Tibial nerve (tissue), 4 donors: ENCODE measurements at places on chromosomes 6 and 20.

DNA sequence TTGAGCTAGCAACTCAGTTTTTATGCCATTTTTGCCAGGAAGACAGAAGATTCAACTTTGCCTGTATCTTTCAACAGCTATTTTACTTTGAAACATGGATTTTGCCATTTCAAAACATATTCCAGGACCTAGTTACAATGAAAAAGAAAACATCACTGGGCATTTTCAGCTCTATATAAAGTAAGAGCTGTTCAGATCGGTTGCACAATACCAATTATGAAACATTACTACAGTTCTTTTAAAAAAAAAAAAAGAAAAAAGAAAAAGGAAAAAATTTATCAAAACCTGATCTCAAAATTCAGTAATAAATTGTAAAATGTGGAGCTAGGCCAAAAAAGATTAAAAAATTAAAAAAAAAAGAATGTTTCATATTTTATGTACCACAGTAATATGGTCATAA is 15.6 kb downstream of the BCLAF1 start:
- no peak for DNase-seq

- DNase-seq = no peak
Observed at GRCh38 chr6:4451718-4452117, 316.3 kb upstream of the ECI2 start.

GRCh38 chr20:33415948-33416347 is 14.6 kb upstream of the CDK5RAP1 start:
- peak; percentile 21 for DNase-seq

DNA sequence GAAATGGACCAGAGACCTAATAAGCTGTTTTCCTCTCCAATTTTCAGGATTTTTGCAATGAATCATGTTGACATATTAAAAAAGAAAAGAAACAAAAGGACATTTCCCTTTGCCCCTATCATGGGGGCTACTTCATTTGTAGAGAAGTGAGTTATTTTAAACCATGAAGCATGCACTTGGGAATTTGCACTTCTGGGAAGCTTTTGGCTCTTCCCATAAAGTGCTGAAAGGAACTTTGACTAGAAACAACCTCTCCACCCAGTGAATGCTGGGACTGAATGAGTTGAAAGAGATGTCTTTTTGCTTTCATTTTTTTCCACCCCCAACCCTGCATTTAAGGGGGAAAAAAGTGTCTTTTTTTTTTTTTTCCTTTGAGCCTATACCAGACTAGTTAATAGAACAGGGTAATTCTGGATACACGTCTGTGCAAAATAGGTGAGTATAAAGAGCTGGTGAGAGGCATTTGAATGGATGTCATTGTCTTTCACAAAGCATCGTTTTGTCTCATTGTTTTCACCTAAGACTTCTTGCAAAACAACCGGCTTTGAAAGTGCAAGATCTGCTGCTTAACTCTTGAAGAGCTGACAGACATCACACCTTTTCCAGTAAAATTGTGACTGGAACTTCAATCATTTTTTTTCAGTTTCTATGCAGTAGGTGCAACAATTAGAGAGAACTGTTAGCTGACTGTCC is 138.7 kb upstream of the BACH2 start:
- no peak for DNase-seq

DNA sequence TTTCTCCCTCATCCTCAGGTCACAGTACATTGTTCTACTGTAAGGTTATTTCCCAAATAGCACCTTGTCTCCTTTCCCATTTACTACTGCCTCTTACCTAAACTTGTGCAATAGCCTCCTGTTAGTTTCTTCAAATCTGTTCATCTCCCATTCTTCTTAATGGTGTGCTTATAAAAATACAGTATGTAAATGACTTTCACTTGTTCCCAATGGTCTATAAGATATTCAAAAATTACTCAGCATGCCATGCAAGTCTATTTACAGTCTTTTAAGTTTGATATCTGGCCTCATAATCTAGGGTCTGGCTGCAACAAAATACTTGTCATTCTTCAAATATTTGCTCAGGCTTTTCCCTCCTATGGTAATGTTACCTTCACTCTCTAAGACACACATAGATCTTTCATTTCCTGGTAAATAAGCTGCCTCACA is 31.5 kb upstream of the RHAG start:
- no peak for DNase-seq

- DNase-seq = no peak
Observed at GRCh38 chr6:42136508-42137193, 5.8 kb downstream of the C6orf132 start.

GRCh38 chr6:56093776-56094175 is 153.6 kb downstream of the COL21A1 start:
- no peak for DNase-seq

- no peak for DNase-seq
Observed at GRCh38 chr6:154509421-154510143, 903 bp downstream of the CNKSR3 start.

GRCh38 chr6:378090-378957 is 13.2 kb upstream of the IRF4 start:
- DNase-seq = no peak

DNA sequence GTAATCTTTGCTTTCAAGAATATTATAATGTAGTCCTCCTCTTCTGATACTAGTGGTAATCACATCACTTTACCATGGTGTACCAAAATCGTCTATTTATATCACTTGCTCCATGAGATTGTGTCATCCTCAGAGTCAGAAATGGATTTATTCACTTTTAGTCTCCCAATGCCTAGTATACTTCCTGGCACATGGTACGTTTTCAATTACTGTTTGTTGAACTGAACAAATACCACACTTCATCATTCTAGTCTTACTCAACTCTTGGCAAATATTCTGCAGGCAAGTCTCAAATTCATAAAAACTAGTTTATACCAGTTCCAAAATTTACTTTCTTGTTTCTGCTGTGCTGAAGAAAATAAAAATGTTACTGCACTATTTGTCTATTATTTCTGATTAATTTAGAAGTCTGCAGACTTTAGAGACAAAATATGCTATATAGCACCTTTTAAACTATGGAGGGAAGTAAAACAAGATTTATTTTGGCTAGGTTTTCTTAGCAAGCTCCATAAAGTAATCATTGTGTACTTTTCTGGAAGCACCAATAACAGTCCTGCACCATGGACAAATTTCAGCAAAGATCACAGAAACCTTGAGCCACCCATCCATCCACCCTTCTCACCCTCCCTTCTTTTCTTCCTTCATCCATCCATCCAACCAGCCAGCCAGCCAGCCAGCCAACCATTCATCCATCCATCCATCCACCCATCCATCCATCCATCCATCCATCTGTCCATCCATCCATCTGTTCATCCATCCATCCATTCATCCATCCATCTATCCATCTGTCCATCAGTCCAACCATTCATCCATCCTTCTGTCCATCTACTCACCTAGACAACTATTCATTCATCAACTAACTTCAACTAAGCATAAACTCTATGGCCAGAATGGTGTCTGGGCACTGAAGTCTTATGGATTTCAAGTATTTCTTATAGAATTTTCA is 102.1 kb upstream of the STMND1 start:
- no peak for DNase-seq

DNA sequence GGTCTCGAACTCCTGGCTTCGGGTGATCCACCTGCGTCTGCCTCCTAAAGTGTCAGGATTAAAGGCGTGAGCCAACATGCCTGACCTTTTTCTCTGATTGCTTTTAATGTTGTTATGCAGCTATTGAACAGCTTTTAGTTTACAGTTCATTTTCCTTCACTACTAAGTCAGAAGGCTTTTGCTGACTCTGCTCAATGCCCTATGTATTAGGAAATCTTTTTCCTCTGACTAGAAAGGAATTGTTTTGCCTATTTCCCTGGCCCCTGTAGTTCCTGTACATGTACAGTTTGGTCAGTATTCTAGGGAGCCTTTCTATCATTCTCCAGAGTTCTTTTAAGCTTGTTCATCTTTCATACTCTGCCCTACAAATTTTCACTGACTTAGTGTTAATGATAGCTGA is 280.2 kb downstream of the CDKAL1 start:
- no peak for DNase-seq

- DNase-seq = no peak
Observed at GRCh38 chr20:39025883-39026282, 63.7 kb downstream of the DHX35 start.

DNA sequence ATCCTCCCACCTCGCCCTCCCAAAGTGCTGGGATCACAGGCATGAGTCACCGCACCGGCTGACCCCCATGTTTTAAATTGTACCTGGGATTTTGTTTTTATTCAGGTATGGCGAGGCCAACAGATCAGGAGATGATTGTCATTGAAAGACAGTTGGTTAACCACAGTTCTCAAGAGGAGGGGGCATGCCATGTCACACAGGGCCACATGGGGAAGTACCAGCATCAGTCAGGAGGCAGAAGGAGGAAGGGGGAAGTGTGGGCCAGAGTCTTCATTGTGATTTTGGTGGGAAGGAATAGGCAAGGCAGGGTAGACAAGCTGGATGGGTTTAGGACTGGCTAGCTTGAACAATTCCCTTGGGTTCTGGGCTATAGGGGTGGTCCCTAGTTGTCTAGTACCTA is 9.9 kb upstream of the MMP9 start:
- DNase-seq = no peak

DNA sequence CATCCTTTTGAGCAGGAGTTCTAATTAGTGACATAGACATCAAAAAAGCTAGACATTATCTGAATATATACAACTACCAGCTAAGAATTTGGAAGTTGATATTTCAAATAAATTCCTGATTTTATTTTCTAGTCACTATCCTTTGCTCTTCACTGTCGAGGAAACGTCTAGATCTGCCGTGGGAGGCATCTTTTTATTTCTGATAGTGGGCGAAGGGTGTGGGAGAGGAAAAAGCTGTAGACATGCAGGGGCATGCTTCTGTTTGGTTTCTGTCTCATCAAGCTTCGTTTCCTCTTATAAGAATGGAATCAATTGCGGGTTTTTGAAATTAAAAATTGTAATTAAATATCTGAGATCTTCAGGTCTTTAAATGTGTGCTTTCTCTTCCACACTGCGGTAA is 16.2 kb upstream of the C6orf118 start:
- no peak for DNase-seq

GRCh38 chr20:4550740-4551139 is 171.0 kb upstream of the PRND start:
- no peak for DNase-seq

DNA sequence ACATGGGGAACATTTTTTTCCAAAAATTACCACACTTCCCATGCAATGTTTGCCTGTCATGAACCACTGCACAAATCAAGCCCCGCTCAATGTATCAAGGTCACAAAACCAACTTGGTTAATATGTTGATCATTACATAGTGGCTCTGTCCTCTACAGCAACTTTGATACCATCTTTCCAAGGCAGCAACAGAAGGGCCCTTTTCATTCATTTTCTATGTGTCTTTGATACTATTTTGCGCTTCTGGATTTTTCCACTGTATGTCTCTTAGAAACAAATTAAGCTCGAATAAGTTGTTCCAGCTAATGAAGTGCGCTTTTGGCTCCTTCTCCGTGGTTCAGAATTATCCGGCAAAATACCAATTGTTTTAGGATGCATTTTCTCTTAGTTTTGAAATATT is 1.5 kb downstream of the ZHX3 start:
- DNase-seq = no peak

DNA sequence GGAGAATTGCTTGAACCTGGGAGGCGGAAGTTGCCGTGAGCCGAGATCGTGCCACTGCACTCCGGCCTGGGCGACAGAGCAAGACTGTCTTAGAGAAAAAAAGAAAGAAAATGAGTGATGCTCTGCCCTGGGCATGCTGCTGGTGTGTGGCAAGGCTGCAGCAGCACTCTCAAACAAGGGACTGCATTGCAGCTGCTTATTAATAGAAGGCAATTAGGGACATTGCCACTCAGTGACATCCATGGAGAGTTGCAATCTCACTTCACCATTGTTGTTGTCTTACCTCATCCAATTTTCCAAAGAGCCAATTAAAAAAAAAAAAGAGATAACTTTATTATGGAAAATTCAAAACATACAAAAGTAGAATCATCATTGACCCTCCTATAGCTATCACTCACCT is 131.1 kb downstream of the LRRC1 start:
- DNase-seq = no peak

GRCh38 chr20:58702161-58702510 is 9.5 kb downstream of the NPEPL1 start:
- DNase-seq = no peak
